ENCODE measurements at places on chromosomes 3 and 15. TPM values are rescaled to one million over a fixed set of nuclear protein-coding genes. Genes with fewer than 3 reads are reported as not detected.

The TRMT10C gene
- total RNA-seq: 21.0 TPM

The LSMEM2 gene
- total RNA-seq: not detected

The RASGRP1 gene
- 0.78 TPM for total RNA-seq

The CSTA gene
- 3.6 TPM for total RNA-seq

The GRAMD2A gene
- not detected for total RNA-seq

The GPR15 gene
- not detected for total RNA-seq

The SAXO2 gene
- total RNA-seq: 6.2 TPM

The SCN11A gene
- total RNA-seq: 0.18 TPM

The NAA50 gene
- total RNA-seq: 150 TPM

The CLDN16 gene
- total RNA-seq: 2.1 TPM

The RPN1 gene
- 279 TPM for total RNA-seq
